ENCODE measurements at places on chromosomes 6 and 20.

DNA sequence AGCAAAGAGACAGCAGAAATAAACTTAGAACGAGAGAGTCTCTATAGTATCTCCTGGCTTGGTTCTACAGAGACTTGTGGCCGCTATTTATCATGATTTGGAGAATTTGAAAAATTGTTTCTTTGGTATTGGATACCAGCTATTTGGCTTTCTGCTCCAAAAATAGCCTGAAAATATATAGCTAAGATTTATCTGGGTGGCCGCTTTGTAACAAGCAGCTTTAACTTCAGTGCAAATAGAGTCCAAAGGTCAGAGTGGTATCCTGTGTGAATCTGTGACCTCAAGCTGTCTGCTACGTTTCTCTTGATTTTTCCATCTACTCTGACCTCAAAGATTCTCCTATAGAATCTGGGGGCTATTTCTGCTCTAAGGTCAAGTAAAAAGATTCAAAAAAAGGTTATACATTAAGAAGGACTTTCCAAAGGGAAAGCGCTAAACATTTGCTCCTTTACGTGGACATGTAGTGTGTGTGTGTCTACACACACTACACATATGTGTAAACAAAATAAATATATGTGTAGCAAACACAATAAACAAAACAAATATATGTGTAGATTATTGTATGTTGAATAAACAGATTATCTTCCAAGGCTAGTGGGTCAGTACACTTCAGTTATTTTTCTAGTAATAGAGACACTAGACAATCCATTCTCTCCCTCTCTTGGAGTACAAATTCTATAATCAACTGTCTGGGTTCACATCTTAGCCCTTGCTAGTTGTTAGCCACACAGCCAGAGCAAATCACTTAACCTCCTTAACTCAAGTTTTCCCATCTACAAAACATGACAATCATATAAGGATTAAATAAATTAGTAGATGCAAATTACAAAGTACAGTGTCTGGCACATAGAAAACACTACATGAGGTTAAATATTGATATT is 40.8 kb downstream of the CHD6 start:
- DNase-seq, result no peak

- peak; percentile 42 for DNase-seq
Observed at GRCh38 chr6:163860287-163861081, 446.0 kb downstream of the QKI start.

GRCh38 chr6:162379757-162380409 is 347.7 kb downstream of the PRKN start:
- DNase-seq, result peak; percentile 76

GRCh38 chr20:37566590-37567330 is 39.1 kb upstream of the BLCAP start:
- no peak for DNase-seq

- no peak for DNase-seq
Observed at GRCh38 chr6:134480593-134480992, 162.7 kb upstream of the SGK1 start.

DNA sequence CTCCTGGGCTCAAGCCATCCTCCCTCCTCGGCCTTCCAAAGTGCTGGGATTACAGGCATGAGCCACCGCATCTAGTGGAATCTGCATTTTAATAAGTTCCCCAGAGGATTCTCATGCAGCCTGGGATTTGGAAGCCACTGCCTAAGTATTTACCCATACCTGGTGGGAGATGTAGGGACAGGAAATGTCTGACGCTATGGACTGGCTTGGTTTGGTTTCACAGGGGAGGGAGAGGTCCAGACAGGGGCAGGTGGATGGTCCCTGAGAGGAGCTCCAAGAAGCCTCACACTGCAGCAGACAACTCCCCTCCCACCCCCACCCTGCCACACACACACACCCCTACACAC is 4.4 kb downstream of the VSTM2L start:
- DNase-seq, result no peak

DNA sequence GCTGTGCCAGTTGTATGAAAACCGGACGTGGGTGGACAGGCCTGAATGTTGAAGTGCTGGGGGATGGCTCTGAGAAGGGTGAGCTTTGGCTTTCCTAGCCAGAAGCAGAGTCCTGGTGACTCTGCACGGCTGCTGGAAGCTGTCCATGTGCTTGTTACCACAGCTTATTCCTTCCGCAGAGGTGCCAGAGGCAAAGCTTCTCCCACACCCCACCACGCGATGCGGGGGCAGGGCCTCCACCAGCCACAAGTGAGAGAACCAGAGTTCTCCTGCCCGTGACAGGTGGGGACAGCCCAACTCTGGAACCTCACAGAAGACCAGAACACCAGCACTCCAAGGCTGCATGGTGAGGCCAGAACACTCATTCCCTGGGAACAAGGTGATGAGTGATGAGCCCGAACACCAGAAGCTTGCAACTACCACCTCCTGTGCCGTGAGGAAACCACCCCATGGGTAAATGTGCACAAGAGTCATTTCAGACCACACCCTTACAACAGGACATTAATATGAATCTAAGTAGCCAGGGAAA is 36.7 kb downstream of the JAG1 start:
- DNase-seq, result no peak
